ENCODE measurements at places on chromosomes 2 and 18. TPM values are rescaled to one million over a fixed set of nuclear protein-coding genes. Genes with fewer than 3 reads are reported as not detected.

Gene IL37
- not detected for total RNA-seq

Gene WNT6
- total RNA-seq, result not detected

Gene IL36G
- total RNA-seq, result not detected

Gene FOXD4L1
- total RNA-seq, result not detected

Gene TXNDC9
- 43.2 TPM for total RNA-seq

Gene CPS1
- total RNA-seq, result 4.8 TPM

Gene CXCR4
- not detected for total RNA-seq

Gene CD8B
- not detected for total RNA-seq

Gene BMP10
- total RNA-seq, result not detected

Gene EVX2
- not detected for total RNA-seq

Gene SLC4A5
- under 0.01 TPM for total RNA-seq

Gene CD8B2
- total RNA-seq, result not detected

Gene ALPI
- not detected for total RNA-seq

Gene C2orf81
- 2.4 TPM for total RNA-seq

Gene AQP12A
- total RNA-seq, result not detected

Gene RAB17
- 0.63 TPM for total RNA-seq

Gene TUBB8B
- 0.63 TPM for total RNA-seq

Gene MFSD6
- 18.1 TPM for total RNA-seq

Gene ANTXR1
- total RNA-seq, result 40.9 TPM

Data from mesangial cell (primary cell).